ENCODE measurements at places on chromosomes 7 and 10.

- H3K27ac ChIP-seq: no peak overlapping the region
- no peak overlapping the region for H3K4me3 ChIP-seq
- H3K36me3 ChIP-seq: no peaks in the 10 kb centered on the region
- DNase-seq: no peak
These were observed 19.2 kb downstream of the KCP start for GRCh38 chr7:128891110-128891941.

- no peak overlapping the region for H3K4me3 ChIP-seq
- no peak overlapping the region for H3K27ac ChIP-seq
- no peaks in the 10 kb centered on the region for H3K36me3 ChIP-seq
- no peak for DNase-seq
- H3K4me1 ChIP-seq: no peaks in the 10 kb centered on the region
These were observed 443 bp downstream of the CRHR2 start for GRCh38 chr7:30681815-30682211.

GRCh38 chr10:48759113-48759901, 74.6 kb downstream of the WDFY4 start:
- no peaks in the 10 kb centered on the region for H3K36me3 ChIP-seq
- H3K4me3 ChIP-seq: no peak overlapping the region
- no peak overlapping the region for H3K27ac ChIP-seq

GRCh38 chr10:102086196-102086595, 21.0 kb downstream of the HPS6 start:
- no peak overlapping the region for H3K4me3 ChIP-seq
- H3K4me1 ChIP-seq: no peaks in the 10 kb centered on the region
- no peaks in the 10 kb centered on the region for H3K36me3 ChIP-seq
- H3K27ac ChIP-seq: no peak overlapping the region
- no peak for DNase-seq

DNA sequence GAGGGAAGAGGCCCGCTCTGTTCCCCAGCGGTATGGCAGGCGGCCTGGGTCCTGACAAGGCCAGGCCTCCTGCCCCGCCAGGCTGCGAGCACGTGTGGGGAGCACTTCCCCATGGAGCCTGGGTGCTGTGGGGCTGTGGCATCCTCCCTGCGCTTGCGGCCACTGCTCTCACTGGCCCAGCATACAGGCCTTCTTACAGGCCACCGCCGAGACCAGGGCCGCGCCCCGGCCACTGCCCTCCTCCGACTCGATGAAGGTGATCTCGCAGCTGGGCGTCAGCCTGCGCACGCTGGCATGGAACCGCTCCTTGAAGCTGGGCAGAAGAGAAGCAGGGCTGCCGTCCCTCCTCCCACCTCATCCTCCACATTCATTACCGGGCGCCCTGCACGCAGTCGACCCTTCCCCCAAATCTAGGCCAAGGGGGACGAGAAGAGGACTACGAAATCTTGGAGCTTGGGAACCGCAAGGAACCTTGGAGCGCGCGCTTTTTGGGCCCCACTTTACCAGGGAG, 3.9 kb upstream of the MYL7 start:
- no peaks in the 10 kb centered on the region for H3K36me3 ChIP-seq
- H3K4me1 ChIP-seq: no peaks in the 10 kb centered on the region
- H3K27me3 ChIP-seq: no peaks in the 10 kb centered on the region
- no peak overlapping the region for H3K27ac ChIP-seq

- no peaks in the 10 kb centered on the region for H3K27me3 ChIP-seq
- H3K27ac ChIP-seq: no peak overlapping the region
- no peaks in the 10 kb centered on the region for H3K36me3 ChIP-seq
- no peaks in the 10 kb centered on the region for H3K4me1 ChIP-seq
- DNase-seq: no peak
These were observed 22.1 kb downstream of the CLIP2 start for GRCh38 chr7:74311305-74311744.
